ENCODE measurements at places on chromosomes 7 and 10.

DNA sequence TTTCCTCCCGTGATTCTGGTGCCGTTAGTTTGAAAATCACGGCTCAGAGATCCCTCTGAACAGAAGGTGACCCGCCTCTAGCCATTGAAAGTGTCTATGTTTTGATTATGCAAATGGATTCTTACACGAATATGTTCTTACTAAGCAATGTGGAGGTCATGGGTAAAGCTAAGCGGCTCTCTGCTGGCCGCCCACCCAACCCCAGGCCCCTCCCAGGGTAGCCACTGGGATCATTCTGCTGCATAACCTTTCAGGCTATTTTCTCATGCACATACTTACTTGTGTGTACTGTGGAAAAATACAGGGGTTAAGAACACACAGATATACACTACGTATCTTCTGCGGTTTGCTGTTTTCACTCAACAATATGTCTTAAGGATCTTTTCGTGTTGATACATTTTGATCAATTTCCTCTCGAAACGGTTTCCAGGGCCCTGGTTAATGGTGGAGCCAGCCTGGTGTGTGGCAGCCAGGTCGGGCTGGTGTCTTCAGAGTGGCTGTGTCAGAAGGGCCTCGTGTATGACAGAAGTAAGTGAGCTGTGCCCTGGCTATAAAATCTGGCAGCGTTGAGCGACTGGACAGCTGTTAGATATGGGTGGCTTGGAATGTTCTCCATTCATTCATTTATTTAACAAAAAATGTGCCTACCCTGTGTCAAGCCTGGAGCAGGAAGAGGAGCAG lies 29.9 kb downstream of the ZNF783 start:
- no peak for ATAC-seq

- no peak for ATAC-seq
These were observed 118.2 kb upstream of the PPIF start for GRCh38 chr10:79229071-79229541.

GRCh38 chr7:28068811-28069216 lies 111.8 kb downstream of the JAZF1 start:
- no peak for ATAC-seq

DNA sequence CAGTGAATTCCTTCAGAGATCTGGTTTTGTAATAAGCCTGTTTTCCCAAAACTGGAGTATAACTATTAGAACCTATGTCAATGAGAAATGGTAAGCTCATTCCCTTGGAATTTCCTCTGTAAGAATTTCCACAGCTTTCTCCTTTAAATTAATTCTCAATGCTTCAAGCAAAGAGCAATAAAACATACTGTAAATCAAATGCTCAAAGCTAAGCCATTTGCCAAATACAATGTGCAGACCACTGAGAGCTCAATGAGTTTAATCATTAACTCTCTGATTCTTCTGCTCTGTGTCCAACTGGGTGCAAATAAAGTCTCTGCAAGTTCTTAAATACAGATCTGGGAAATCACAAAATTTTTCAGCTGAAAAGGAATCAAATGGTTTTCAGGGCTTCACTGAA lies 227.6 kb upstream of the IMMP2L start:
- ATAC-seq, result no peak

Measured in activated CD4-positive, CD25-positive, alpha-beta regulatory T cell treated with anti-CD3 and anti-CD28 coated beads, Interleukin-2, amount 50 U/mL, for 24 hours (primary cell).